Kasumi-1 (cell line): ENCODE measurements at places on chromosomes 16 and 17.

- DNase-seq, result no peak
Measured at GRCh38 chr16:66224626-66225025, 141.9 kb upstream of the CDH5 start.

DNA sequence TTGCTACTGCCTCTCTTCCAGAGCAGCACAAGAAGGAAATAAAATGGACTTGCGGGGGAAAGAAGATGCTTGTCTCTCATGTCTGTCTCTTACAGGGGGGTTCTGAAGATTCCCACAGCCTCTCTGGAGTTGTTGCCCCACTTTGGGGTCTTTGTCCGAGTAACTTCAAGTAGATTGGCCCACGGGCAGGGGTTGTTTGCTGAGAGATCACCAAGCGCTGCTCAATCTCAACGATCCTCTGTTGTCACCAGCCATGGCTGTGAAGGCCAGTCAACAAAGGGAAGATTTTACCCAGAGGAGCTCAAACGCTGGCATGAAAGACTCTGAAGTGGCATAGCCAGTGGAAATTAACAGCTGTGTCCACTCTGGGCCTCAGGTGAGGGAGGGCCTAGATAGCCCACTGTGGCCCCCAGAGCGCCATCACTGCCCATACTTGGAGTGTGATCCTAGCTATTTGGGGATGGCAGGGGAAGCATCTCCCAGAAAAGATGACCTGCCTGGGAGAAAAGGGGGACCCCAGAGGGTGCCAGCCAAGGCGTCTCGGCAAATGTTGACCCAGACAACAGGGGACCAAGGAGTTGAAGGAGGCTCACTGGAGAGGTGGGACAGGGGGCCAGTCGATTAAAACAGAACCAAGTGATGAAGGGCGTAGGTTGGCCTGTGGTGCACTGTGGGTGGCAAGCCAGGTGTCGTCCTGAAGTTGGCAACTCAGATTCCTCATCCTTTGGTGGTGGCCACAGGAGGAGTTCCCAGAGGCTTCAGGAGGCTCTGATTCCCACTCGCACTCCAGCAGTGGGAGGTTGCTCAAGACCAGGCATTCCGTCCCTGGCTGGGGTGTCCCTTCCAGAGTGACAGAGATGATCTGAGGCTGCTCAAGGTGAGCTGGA lies 28.0 kb downstream of the SLC13A5 start:
- no peak for DNase-seq

- DNase-seq, result no peak
Measured at GRCh38 chr17:55162556-55162946, 102.2 kb upstream of the HLF start.

DNA sequence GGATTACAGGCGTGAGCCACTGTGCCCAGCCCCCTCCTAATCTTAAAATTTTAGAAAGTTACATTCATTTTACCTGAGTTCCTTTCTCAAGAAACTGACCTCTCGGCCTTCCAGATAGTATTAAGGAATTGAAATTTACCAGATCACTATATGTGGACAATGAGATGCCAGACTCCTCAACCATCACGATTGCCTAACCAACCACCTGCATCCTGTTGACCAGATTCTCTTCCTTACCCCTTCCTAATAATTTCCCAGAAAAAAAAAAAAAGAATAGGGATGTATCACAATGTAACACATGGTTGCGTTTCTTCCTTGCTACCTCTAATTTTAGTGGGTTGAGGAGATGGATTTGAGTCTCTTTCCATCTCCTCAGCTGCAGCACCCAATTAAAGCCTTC lies 72.1 kb downstream of the BMERB1 start:
- DNase-seq, result no peak

DNA sequence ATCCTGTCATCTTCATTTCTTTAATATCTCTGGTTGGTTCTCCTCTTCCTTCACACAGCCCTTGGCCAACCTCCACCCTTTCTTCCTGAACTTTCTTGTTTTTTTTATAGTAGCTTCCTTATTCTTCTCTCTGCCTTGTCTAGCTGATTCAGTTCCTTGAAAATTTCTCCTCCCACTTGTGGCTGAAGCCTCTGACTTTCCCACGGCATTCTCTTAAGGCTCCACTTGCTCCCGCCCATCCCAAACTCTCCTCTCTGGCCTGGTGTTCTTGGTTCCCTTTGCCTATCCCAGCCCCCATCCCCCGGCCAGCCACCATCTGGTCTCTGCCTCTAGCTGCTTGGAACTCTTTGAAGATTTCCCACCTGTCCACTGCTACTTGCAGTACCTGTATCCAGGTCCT lies 29.1 kb downstream of the NLRP1 start:
- no peak for DNase-seq
